ENCODE measurements at places on chromosomes 2 and 18.

DNA sequence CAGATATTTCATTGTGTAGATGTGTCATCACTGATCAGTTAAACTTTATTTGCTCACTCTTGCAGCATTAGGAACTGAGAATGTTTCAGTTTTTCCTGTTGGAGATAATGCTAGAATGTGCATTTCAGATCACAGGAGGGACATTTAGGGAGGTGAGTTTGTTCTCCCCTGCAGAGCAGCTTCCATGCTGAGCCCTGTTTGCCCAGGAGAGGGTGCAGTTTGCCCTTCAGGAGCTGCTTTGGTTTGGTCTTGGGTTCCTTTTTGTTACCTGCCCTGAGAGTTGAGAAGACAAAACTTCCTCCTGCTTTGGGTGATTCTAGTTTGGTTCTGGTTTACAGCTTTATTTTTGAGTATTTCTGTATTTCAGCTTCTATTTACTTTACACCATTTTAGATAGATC lies 49.9 kb downstream of the DGKD start:
- peak; percentile 37 for DNase-seq

DNA sequence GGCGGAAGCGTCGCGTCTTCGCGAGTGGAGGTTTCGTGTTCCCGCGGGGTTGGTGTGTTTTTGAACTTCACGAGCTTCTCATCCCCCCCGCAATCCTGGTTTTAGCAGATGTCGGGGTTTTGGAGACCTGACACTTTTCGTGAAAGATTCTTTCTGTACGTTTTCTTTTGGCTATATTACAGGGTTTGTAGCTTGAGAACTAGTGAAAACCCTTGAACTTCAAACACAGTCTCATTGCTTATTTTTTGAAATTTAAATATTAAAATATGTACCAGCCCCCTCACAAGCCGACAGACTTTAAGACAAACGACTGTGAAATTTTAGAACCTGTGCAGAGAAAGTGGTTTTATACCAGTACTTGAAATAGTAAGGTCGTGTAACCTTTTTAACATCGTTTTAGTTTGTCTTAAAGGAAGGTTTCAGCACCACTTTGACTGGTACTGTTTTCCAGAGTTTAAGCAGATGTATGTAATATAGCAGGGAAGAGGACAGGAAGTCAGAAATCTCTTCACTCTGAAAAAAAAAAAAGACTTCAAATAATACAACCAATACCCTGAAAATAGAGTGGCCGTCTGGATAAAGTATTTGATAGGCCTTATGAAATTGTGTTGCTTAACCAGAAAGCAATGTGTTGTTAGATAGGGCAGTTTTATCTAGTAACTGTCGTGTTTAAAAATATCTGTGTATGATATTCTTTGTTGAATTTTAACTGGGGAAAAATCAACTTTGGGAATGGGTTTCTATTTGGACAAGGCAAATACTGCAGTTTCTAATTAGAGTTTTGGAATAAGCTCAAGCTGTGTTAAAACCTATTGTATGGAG lies 1.4 kb downstream of the SPATS2L start:
- DNase-seq: no peak

GRCh38 chr2:14815201-14815600 lies 182.7 kb downstream of the LRATD1 start:
- no peak for DNase-seq

GRCh38 chr2:216635701-216636550 lies 2.7 kb downstream of the IGFBP2 start:
- DNase-seq: no peak

DNA sequence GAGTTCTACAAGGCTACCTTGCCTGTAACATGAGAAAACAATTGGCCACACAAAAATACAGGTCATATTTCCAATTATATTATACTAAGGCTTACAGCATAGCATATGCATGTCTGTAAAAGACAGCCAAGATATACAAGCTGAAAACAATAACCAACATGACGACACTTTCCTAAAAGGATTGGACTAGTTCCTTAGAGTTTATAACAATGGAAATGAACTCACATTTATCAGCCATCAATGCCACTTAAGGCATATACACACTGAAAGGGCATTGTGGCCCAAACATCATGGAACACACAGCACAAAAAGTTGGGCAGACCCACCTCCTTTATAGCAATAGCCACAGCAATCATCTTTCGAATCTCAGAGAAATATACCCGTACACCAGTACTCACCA lies 52.0 kb downstream of the SLC40A1 start:
- DNase-seq: no peak

DNA sequence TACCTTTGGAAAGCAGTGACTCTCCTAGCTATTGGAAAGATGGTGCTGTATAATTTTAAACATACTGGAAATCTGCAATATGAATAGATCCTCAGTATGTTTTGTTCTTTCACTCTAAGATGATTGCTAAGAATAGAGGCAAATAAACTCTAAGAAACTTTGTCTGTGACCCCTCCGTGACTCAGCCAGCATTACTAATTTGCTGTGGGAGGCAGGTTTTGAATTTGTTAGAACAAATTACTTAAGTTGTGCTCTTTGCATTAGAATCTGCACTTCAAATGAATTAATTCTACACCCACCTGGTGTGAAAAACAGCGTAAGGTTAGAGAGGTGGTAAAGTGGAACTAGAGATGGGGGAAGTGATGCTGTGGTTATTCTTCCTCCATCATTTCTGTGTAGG lies 142.2 kb downstream of the RAPGEF4 start:
- DNase-seq: no peak

DNA sequence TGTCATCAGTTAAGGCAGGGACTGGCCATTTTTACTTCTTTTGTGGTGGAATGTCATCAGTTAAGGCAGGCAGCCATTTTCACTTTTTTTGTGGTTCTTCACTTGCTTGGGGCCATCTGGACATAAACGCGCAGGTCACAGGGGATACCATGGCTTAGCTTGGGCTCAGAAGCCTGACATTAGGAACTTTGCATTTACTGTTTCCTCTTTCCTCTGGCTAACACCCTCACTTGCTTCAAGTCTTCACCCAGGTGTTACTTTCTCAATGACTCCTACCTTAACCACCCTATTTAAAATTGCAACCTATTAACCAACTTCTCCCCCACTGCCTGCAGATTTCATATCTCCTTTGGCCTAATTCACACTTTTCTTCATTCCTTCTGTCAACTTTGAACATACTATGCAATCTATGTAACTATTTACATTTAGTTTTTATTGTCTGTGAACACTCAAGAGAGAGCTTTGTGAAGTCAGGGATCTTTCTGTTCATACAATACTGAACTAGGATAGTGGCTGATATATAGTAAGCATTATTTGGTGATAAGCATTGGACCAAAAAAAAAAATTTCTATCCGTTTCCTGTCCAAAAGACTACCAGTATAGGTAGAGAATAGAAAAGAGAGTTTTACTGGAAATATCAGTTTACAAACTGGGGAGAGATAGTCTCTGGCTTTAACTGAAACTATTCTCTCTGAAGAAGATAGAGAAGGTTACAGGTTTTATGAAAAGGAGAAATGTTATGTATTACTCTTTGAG lies 600.1 kb upstream of the ZNF804A start:
- DNase-seq: no peak

- DNase-seq: no peak
Observed at GRCh38 chr2:37436323-37436722, 91.9 kb downstream of the QPCT start.

GRCh38 chr18:51006948-51007789 lies 22.8 kb upstream of the SMAD4 start:
- no peak for DNase-seq

GRCh38 chr2:17171446-17172049 lies 346.7 kb downstream of the RAD51AP2 start:
- no peak for DNase-seq

GRCh38 chr2:134553657-134554056 lies 165.1 kb downstream of the TMEM163 start:
- no peak for DNase-seq

GRCh38 chr2:109720380-109721106 lies 73.6 kb upstream of the RGPD5 start:
- DNase-seq: no peak

- DNase-seq: peak; percentile 7
Observed at GRCh38 chr18:46748466-46748865, 8.4 kb downstream of the ST8SIA5 start.
